Fibroblast of skin of left quadriceps (primary cell): ENCODE measurements at places on chromosomes 1 and 21.
A peak's percentile ranks its signal among the peaks of the same experiment; 100 is the strongest.

- no peak for DNase-seq
Observed at GRCh38 chr21:41970751-41971653, 17.2 kb upstream of the C2CD2 start.

GRCh38 chr21:33078907-33079582 is 9.1 kb downstream of the OLIG1 start:
- DNase-seq, result no peak

DNA sequence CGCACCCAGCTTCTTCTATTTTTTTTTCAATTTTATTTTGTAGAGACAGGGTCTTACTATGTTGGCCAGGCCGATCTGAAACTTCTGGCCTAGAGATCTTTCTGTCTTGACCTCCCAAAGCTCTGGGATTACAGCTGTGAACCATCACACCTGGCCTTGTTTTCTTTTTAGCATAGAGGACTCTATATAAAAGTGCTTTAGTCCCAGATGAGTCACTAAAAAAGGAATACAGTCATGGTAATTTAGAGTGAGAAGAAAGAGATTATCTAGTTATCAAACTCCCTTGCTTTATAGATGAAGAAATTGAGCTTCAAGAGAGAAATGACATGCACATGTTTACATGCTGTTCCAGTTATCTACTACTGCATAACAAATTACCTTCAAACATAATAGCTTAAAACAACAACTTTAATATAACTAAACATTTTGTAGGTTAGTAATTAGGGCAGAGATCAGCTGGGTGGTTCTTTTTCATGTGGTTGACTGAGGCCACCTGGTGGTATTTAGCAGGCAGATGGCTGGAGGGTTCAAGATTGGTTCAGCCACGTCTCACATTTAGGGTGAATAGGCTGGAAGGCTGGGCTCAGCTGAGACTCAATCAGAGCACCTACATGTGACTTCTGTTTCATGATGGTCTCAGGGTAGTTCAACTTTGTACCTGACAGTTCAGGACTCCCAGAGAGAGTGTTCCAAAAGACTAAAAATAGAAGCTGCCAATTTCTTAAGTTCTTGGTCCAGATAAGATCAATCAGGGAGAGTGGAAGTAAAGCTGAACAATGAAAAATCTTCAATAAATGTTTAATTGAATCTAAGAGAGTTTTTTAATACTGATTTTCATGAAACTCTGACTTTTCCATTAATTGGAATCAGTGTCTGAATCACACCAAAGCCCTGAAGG is 16.9 kb upstream of the MTF2 start:
- DNase-seq, result no peak

- no peak for DNase-seq
Observed at GRCh38 chr1:51302746-51303145, 27.6 kb downstream of the TTC39A start.

- DNase-seq, result no peak
Observed at GRCh38 chr1:78839704-78840277, 166.7 kb downstream of the ADGRL4 start.

DNA sequence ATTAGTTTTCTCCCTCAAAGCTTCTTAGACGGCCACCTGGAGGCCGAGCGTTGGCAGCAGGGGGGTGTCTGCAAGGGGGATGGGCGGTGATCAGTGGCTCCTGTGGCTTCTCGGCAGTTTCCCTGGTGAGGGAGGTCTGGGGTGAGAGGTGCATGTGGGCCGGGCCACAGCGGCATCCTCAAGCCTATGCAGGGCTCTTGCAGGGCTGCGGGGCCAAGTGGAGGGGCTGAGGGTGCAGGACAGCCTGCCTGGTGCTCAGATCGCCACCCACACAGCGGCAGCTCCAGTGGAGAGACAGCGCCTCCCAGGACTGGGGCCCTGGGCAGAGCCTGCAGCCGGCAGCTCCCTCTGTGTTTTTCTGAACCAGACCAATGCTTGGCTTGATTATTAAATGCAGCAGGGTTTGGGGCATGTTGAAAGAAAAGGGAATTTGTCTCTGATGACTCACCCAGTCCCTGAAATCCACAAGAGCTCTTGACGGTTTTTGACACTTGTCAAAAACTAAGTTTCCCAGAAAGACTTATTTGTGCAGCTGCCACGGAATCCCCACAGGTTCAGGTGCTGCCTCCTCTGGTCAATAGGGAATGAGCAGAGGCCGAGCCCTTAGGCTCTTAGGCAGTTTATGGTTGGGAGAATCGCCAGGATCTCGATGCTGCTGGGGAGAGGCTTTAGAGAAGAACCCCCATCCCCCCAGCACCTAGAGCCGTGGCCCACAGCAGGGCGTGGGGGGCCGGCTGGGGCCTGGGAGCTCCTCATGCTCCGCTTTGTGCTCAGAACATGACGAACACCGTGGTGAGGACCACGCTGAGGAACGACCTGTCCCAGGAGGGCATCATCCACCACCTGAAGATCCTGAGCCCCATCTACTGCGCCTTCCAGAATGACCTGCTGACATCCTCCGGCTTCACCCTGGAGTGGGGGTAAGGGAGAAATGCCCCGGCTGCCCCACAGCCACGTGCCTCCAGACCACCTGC is 54.7 kb downstream of the UMODL1 start:
- peak; percentile 35 for DNase-seq

DNA sequence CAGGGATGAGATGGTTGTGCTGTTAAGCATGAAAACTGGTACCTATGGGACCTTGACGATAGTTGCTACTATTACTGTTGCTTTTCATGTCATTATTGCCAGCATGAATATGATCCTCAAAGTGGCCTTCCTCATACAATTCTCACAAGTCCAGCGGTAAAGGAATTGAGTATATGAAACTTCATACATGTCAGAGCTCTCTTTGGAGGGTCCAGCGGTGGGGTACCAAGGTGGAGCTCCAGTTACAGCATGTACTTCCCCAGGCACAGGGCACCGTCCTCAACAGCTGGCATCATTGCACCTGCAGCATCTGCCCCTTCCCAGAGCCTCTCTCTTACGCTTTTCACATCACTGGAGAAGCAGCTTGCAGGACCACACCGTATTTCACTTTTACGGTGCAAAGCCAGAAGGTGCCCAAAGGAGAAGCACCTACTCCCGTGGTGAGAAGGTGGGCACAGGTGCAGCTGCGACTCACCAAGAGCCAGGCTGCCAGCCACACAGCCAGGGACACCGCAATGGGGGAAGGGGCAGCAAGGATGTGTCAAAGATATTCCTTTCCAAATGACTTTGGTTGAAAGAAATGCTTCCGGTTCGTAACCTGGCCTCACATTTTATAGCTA is 166.4 kb upstream of the IRF2BP2 start:
- no peak for DNase-seq

DNA sequence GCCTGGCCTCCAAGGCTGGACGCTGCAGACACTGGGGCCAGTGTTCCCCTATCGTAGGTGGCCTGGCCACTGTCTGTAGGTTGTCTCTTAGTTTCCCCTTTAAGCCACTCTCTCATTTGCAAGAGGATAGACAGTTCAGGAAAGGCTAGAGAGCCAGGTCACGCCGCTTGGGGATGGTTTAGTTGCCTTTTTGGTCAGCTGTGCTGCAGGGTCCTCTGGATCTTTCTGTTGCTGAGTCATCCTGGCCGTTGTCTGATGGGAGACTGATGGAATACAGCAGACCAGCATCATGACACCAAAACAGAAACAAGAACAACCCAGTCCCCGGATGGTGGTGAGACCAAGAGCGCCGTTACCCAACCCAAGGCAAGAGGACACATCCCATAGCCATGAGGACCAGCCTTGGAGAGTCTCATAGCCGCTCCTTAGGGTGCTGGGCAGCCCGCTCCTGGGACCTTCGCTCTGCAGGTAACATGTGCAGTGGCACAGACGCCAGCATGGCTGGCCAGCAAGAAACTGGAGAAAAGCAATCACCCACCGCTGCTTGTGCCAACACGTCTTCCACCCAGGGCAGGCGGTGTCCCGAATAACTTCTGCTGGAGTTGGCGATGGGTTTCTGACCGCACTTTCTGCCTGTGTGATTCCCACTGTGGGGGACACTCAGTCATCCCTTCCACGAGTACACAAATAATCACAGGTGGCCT is 79.1 kb upstream of the COL6A1 start:
- no peak for DNase-seq

- DNase-seq, result no peak
Observed at GRCh38 chr1:207241164-207241934, 80.1 kb upstream of the CD55 start.

DNA sequence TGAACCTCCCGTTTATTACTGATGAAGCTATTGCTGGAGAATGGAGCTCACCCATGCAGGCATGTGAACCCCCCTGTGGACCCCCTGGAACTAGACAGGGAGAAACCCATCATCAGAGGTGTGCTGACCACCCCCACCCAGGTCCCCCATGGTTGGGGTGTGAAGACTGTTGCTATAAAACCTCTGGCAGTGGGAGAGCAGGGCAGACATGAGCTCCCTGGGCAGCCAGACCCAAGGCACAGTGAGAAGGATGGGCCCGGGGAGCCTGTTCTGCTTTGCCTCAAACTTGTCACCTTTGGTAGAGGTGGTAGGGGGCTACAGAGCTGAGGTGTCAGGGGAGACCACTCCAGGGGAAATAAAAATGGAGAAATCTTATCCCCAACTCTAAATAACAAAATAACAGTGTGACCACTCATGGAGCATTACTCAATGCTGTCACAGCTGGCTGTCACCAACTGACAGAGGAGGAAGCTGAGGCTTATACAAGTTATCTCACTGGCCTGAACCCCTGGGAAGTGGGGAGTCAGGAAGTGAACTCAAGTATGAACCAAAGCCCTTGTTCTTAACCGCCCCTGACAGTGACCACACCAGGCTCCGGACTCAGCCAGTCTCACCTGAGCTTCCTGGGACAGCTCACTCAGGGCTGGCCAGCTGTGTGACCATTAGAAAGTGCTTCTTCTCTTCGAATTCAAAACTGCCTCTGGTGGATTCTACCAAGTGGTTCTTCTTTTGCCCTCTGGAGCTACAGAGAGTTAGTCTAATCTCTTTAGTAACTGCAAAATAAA is 698.8 kb downstream of the MATN1 start:
- DNase-seq, result no peak

DNA sequence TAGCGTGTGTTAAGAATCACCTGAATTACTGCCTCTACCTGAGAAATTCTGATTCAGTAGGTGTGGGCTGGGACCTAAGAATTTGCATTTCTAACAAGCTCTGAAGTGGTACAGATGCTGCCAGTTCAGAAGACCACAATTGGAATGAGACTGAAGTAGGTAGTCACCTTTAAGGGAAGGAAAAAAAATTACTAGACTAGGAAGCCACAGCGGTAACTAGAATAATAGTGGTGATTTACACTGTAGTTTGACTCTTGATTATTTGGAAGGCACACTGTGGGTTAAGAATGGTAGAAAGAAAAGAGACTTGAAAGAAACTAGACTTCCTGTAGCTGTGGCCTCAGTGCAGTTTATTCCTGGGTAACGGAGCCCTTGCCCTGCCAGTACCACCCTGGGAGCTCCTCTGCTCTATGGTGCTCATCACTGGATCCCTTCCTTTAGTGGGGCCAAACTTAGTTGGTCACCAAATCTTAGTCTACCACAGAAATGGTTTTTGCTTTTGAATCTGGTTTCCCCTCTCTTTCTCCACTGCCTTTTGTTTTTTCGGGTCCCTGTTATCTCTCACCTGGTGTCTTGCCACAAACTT is 43.6 kb downstream of the ARID1A start:
- no peak for DNase-seq

DNA sequence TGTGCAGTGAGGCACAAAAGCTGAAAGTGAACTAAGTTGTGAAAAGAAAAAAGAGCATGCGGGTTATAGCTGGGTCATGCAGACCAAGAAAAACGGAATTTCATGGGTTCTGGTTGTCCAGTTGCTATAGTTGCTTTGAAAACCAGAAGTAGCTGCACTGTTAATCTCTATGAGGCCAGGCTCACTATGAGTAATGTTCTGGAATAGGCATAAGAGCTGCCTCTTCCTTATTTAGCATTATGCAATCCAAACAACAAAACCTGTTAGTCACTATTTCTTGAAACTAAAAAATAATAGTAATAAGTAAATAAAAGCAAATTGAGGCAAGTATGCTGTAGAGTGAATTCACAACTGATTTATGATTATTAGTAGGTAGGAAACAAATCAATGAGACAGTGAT is 1383.7 kb downstream of the MRPL39 start:
- DNase-seq, result no peak

DNA sequence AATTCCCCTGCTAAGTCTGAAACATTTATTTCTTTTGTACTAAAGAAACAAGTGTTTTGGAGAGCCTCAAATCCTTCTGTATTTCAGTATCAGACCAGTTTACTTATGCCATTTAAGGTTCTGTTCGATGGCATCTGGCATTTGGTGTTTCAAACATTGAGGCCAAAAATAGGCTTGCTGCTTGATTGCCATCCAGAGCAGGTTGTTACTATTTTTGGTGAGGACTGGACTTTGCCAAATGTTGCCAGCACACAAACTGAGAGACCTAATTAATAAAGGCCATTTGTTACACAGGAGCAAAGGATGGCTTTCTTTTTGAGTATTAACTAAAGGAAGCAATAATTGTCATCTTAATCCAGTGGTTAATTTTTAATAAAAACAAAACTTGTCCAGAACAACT is 26.2 kb downstream of the VPS45 start:
- no peak for DNase-seq

- no peak for DNase-seq
Observed at GRCh38 chr1:218339267-218339831, 5.8 kb upstream of the TGFB2 start.

- DNase-seq, result peak; percentile 61
Observed at GRCh38 chr1:226679853-226680516, 59.1 kb downstream of the ITPKB start.

DNA sequence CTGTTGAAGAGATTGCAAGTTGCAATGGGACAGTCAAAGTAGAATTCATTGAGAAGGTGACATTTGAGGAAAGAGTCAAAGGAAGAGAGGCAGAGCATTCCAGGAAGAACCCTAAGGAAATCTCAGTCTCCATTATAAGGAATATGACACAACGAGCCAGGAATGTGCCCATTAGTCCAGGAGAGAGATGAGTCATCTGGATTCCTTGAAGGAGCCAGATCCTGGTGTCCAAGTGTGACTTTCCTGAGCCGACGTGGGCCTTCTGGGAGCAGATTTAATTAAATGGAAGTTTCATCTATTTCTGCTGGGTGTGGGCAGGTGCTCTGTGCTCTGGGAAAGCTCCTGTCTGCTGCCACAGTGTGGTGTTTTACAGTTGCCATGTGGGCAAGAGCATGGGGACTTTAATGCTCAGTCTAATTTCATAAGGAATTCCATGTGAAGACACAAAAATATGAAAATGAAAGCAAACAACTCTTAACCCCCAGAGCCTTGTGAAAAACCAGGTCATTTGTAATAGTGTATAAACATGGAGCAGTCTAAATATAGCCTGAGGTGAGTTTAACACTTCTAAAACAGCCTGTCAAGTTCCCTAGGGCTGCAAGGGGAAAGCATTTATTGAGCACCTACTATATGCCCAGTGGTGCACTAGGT is 111.4 kb upstream of the ARTN start:
- peak; percentile 90 for DNase-seq

GRCh38 chr1:9595156-9595967 is 6.7 kb downstream of the TMEM201 start:
- DNase-seq, result no peak

GRCh38 chr1:84370831-84371394 is 27.4 kb upstream of the DNASE2B start:
- no peak for DNase-seq

GRCh38 chr1:114718661-114719423 is 2.3 kb upstream of the NRAS start:
- no peak for DNase-seq
